ENCODE measurements at places on chromosomes 3 and 15.

GRCh38 chr15:41804361-41804760 is 23.5 kb upstream of the JMJD7 start:
- no peak for DNase-seq

DNA sequence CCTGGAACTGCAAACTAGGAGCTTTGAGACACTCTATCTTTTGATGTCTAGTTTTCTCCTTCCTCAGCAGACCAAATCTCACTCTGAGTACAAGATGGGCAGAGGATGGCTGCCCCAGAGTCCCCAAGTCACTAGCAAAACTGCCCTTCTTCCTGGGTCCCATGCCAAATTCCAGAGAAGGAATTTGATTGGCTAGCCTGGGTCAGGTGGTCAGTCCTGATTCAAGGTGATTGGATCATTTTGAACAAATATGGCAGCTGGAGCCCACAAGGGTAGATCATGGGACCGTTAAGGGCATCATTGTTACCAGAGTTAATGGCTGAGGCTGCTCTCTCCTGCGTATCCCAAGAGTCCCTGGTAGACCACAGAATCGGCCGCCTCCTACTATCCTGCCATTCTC is 21.7 kb downstream of the SLC6A1 start:
- DNase-seq: no peak

- no peak for DNase-seq
These were observed 1.1 kb upstream of the PLCH1 start for GRCh38 chr3:155745795-155746550.

- DNase-seq: no peak
These were observed 140.2 kb upstream of the PLXND1 start for GRCh38 chr3:129746629-129747028.

GRCh38 chr15:69992348-69992747 is 105.4 kb downstream of the TLE3 start:
- no peak for DNase-seq

- DNase-seq: no peak
These were observed 46.2 kb downstream of the KBTBD8 start for GRCh38 chr3:67044295-67044694.

DNA sequence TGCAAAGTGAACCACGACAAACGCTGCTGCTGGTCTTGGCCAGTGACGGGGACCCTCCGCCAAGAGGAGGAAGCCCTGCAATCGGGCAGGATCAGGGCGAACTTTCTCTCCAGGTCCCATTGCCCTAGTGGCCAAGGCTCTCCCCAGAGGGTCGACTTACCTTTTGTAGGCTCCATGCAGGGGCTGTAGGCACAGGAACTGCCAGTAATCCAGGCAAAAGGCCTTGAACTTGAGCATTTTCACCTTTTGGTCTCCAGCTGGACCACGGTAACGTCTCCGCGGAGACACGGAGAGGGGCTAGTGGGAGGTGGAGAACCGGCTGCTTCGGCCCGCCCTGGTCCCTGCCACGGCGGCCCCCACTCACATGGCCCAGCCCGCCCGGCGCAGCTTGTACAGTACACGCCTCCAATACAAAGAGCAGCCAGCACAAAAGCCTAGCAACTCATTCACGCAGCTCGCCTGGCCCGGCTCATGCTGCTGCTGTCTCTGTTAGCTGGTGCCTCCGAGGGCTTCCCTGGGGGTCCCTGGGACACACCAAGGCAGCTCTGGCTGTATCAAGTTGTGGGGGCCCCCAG is 31.0 kb downstream of the IQSEC1 start:
- no peak for DNase-seq

GRCh38 chr3:127632035-127632820 is 3.2 kb downstream of the PODXL2 start:
- DNase-seq: no peak

- no peak for DNase-seq
These were observed 23.2 kb downstream of the SENP8 start for GRCh38 chr15:72141171-72142084.

GRCh38 chr15:62494197-62494596 is 329.1 kb upstream of the C2CD4B start:
- no peak for DNase-seq

- DNase-seq: no peak
These were observed 383.1 kb upstream of the TPRG1 start for GRCh38 chr3:188788621-188789081.

DNA sequence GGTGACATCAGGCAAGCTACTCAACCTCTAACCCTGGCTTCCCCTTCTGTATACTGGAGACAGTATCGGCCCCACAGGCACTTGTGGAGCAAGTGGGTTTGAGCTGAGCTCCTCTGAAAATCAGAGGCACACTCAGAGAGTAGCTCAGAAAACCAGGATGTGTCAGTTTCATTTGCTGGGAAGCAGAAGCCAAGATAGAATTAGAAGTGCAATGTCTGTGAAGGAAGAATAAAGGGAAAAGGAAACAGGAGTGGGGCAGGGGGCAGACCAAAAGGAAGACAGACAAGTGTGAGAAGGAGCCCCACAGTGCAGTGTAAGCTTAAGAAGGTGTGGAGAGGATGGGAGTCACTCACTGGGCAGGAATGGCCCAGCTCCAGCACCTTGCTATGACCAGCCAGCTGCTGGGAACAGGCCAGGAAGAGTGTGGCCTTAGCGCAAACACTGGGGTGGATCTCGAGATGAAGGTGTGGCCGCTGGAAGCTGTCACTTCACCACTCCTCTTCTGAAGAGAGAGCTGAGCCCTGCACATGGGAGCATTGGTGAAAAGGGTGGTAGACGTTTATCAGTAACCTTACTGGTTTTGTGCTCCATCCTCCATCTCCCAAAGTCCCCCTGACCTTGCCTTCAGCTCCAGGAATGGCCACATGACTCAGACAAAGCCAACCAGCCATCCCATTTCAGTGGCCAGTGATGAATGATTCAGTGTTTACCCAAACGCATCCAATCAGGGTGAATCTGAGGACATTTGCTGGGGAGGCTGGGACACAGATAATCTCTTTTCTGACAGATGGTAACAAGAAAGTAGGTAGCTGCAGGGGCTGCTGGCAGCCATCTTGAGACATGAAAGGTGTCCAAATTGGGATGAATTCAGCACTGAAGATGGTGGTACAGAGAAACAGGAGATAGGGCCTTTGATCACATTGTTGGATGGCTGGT is 108.4 kb downstream of the SHQ1 start:
- DNase-seq: no peak

DNA sequence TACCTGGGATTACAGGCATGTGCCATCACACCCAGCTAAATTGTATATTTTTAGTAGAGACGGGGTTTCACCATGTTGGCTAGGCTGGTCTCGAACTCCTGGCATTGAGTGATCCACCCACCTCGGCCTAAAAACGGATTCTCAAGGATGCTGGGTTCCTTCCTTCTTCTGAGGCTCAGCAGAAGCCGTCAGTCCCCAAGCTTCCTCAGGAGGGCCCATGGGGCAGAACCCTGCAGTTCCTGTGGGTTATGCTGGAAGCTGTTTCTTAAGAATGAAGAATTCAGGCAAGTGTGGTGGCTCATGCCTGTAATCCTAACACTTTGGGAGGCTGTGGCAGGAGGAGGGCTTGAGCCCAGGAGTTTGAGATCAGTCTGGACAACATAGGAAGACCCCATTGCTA is 29.0 kb upstream of the ZNF710 start:
- DNase-seq: no peak

GRCh38 chr15:87712211-87712610 is 544.3 kb downstream of the NTRK3 start:
- DNase-seq: no peak

DNA sequence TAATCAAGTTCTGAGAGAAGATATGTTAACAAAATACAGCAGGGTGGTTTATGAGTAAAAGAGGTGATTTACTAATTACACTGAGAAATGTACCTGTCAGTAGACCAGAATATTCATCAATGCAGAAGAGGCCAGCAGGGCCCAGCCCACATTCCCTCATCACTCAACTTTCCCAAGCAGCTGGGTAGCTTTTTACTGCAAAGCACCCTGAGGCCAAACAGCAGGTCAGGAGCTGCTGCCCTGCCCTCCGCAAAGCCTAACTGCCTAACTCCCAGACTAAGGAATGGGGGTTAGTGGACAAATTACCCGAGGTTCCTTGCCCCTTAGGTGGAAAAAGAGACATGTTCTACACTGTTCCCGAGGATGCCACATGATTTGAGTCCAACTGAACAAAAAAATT is 108.2 kb downstream of the TBL1XR1 start:
- no peak for DNase-seq

- DNase-seq: no peak
These were observed 259.7 kb downstream of the TBL1XR1 start for GRCh38 chr3:176937541-176937940.

- DNase-seq: no peak
These were observed 79.5 kb downstream of the IQSEC1 start for GRCh38 chr3:12993517-12994356.

Measured in NCI-H1417 treated with DMSO at 0.1 percent for 48 hours (cell line).